ENCODE measurements at places on chromosomes 13 and 19.

GRCh38 chr19:29872224-29872731 lies 60.5 kb downstream of the CCNE1 start:
- peak; percentile 13 for DNase-seq

DNA sequence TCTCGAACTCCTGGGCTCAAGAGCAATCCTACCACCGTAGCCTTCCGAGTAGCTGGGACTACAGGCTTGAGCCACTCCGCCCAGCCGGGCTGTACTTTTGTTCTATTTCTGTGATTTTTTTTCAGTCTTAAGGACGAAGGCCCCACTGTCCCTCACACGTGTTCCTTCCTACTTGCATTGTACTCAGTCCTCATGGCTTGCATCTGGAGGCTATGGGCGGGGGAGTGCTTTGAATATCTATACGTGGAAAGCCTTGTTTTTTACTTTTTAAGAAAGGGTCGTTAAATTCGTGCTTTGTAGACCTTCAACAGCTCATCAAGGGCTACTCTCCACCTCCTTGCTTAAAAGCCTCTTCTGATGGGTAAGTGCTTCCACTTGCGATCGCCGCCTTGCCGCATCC lies 36.8 kb downstream of the NLRP12 start:
- DNase-seq = no peak

DNA sequence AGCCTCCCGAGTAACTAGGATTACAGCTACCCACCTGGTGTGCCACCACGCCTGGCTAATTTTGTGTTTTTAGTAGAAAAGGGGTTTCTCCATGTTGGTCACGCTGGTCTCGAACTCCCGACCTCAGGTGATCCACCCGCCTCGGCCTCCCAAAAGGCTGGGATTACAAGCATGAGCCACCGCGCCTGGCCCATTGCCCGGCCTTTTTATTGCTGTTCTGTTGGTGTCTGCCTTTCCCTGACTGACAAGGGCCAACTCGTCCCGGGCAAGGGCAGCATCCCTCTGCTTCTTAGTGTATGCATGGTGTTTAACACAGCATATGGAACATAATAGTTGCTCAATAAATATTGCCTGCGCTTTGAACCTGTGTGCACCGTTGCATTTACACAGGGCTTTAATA lies 6.2 kb upstream of the RETN start:
- no peak for DNase-seq

DNA sequence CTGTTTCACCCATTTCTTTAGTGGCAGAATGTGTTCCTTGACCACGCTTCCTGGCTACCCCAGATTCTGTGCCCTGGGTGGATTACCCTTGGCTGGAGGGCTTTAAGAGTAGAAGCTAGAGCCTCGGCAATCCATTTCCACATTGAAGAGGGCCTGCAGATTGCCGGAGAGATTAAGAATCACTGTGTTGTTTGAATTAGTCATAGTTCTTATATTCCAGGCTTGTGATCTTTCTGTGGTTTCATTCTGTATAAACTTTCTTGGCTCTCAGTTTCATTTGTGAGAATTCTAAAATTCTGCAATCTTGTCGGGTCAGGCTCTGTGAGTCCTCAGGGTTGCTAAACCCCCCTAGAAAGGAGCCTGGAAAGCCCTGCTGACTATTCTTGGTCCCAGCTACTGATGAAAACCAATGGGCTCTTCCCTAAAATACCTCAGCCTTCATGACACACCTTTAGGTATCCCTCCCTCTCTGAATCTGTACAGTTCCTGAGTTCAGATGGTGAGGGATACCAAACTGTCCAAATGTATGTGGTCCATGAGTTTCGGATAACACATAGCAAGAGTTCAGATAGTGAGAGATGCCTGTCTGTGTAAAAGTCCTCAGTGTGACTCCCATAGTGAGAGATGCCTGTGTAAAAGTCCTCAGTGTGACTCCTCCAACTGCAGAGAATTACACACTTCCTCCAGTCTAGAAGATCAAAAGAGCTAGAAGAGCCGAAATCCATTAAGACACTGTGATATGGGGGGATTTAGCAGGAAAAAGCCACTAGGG lies 4.3 kb downstream of the PHF11 start:
- peak; percentile 17 for DNase-seq

GRCh38 chr19:41128692-41129091 lies 14.5 kb downstream of the CYP2F1 start:
- DNase-seq = no peak

GRCh38 chr13:98549006-98549727 lies 27.7 kb downstream of the STK24 start:
- DNase-seq = no peak

GRCh38 chr13:68023838-68024581 lies 793.9 kb upstream of the PCDH9 start:
- no peak for DNase-seq

DNA sequence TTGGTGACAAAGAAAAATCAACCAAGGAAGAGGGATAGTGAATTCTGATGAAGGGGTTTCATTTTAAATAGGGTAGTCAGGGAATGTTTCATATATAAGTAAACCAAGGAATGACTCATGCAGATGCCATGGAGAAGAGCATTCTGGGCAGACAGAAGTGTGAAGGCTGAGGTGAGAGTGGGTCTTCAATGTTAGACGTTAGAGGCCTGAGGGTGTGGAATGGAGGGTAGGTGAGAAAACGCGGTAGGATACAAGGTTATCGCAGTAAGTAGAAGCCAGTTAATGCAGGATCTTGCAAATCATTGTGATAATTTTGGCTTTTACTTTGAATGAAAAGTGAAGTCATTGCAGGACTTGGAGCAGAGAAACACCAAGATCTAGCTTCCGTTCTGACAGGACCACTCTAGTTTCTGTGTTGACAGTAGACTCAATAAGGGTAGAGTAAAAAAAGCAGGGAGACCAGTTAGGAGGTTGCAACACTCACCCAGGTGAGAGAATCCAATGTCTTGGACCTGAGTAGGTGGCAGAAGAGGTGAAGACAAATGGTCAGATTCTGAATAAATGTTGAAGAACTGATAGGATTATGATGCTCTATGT lies 225.2 kb upstream of the TMTC4 start:
- DNase-seq = no peak

DNA sequence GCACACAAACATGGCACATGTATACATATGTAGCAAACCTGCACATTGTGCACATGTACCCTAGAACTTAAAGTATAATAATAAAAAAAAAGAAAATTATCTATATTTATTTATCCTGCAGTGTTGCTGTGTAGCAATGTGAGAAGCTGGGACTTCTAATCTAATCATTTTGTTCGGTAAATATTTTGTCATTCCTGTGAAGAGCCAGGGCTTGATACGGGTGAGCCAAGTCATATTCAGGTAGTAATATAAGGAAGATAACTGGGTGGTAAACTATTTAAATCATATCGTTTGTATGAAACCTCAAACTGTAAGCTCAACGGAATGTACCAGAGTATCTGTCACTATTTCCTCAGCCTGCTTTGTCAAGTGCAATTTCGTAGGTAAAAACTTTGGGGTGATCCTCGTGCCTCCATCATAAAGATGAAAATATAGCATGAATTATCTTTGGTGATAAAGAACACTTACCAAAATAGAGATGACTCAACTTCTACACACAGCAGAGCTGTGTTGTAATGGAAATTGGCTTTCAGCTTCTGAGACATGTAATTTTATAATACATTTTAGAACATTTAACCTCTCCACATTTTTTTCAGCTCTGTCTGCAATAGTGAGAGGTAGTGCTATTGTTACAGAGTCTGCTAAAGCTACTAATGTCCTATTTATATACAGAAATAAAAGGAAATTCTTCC lies 92.9 kb downstream of the PCDH9 start:
- no peak for DNase-seq

GRCh38 chr13:18943273-18943672 lies 238.4 kb downstream of the TUBA3C start:
- no peak for DNase-seq

- no peak for DNase-seq
Observed at GRCh38 chr19:30718707-30719106, 346.5 kb downstream of the ZNF536 start.

- no peak for DNase-seq
Observed at GRCh38 chr13:99061411-99061810, 83.5 kb upstream of the DOCK9 start.
